ENCODE measurements at places on chromosomes 16 and 17.
A peak's percentile ranks its signal among the peaks of the same experiment; 100 is the strongest.

- peak; percentile 88 for DNase-seq
Measured at GRCh38 chr17:75428543-75429469, 23.3 kb upstream of the GRB2 start.

DNA sequence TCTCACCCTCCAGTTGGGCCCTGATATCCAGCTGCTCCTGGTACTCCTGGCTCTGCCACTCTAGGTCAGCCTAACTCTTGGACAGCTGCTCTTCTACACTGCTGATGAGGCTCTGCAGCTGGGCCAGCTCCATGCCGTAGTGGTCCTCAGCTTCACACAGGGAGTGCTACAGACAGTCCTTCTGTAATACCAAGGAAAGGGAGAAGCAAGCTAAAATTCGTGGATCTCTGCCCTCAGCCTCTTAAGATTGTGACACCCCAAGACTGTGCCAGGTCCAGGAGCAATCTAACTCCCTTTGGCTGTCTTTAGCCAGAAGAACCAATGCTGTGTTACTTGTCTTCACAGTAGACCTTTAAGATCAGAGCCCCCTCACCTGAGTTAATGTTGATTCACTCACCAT, 7.7 kb upstream of the KRT38 start:
- DNase-seq, result no peak

- no peak for DNase-seq
Measured at GRCh38 chr17:61047515-61047914, 352.1 kb upstream of the TBX2 start.

GRCh38 chr17:56810343-56810742, 23.4 kb downstream of the C17orf67 start:
- DNase-seq, result no peak

DNA sequence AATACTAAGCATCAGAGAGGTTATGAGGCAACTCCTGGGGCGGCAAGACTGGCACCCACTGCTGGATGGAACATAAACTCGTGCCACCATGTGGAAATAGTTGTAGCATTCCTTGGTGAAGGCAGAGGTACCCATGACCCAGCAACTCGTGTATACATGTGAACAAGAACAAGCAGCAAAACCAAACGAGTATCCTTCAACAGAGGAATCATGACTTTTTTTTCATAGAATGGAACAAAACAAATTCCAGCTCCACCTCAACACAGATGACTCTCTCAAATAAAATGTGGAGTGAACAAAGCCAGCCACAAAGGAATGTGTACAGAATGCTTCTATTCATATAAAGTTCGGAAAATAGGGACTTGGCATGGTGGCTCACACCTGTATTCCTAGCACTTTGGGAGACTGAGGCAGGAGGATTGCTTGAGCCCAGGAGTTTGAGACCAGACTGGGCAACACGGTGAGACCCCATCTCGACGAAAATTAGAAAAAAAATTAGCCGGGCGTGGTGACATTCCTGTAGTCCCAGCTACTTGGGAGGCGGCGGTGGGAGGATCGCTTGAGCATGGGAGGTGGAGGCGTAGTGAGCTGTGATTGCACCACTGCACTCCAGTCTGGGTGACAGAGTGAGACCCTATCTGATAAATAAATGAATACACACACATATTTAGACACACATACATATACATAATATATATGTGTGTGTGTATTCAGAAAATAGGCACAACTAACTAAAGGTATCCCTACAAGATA, 35.3 kb downstream of the B9D1 start:
- DNase-seq, result no peak

DNA sequence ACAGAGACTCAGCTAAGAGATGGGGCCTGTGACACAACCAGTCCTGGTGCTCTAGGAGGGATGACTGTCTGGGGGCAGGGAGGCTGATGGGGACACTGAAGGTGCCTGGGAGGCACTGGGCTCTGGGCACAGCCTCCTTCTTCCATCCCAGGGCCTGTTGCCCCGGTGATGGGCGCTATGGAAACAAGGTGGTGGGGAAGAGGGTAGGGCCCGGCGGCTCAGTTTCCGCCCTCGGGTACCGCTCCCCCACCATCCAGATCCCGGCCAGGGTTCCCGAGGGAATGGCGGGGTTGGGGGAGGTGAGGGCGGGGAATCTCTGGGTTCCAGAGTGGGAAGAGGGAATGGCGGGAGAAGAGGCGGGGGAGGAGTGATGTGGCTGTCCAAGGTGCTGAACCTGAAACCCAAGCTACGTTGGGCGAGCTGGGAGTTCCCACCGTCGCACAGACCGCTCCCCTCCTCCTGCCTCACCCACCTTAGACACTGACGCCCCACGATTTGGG, 981 bp downstream of the KCNH4 start:
- no peak for DNase-seq

- DNase-seq, result no peak
Measured at GRCh38 chr17:50637829-50638605, 3.3 kb downstream of the ABCC3 start.

DNA sequence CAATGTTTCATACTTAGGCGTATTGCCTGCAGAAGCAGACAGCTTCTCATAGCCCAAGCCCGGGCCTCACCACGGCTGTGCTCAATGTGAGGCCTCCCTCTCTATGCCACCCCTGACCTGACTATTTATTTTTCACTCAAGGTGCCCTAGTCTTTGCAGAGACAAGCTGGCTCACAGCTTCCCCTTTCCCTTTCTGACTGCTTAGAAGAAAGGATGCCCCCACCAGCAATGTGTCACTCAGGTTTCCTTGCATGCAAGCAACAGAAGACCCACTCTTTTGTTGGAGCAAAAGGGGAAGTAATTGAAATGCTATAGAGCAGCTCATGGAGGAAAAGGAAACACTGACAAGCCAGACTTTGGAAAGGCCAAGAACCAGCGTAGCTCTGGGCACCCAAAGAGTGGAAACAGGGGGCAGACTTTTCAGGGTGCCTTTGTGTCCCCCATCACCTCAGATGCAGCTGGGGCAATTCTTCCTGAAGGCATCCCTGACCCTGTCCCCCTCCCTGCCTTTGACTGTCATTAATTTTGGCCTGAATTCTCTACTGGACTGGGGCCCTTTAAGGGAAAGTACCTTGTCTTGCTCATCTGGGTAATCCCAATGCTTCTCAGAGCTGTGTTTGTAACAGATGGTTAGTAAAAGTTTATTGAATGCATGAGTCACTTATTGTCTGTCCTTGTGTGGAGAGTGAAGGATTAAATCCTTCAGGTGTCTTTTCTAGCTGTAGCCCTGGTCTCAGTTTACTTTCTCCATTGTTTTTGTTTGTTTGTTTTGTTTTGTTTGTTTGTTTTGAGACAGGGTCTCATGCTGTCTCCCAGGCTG, 17.8 kb downstream of the RGS9 start:
- peak; percentile 94 for DNase-seq

- DNase-seq, result no peak
Measured at GRCh38 chr17:64004903-64005733, 7.0 kb downstream of the PRR29 start.

DNA sequence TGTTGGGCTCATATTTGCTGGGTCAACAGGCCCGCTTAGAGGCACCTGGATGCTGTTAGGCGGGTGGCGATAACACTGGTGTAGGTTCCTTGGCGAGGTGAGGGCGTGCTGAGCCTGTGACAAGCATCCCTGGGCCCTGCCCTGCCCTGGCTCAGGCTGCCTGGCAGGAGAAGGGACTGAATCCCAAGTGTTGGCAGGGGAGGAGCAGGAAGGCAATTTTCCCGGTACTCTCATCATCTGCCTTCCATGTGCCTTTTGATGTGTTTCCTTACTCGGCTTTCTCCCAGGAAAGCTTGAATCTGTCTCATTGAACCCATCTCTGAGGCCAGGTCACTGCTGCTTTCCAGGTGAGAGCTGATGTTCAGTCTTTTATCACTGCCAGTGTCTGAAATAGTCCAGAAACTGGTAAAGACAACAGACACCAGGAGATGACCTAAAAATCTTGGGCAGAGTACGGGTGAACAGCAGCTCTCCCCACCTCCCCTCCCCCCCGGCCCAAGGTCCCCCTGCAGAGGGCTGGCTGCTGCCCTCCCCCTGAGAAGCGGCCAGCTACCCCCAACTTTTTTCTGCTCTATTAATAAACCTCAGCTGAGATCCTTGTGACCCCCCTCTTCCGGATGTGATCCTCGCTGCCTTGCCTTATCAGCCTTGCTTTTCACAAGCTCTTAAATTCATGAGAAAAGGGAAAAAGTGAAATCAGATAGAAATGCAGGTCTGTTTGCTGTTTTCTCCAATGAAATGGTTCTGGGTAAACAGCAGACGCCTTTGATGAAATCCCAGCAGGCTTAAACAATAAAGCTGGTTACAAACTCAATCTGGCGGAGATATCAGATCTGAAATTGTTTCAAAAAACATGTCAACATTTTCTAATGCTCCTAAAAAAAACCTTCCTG, 29.0 kb downstream of the RTN4RL1 start:
- no peak for DNase-seq

DNA sequence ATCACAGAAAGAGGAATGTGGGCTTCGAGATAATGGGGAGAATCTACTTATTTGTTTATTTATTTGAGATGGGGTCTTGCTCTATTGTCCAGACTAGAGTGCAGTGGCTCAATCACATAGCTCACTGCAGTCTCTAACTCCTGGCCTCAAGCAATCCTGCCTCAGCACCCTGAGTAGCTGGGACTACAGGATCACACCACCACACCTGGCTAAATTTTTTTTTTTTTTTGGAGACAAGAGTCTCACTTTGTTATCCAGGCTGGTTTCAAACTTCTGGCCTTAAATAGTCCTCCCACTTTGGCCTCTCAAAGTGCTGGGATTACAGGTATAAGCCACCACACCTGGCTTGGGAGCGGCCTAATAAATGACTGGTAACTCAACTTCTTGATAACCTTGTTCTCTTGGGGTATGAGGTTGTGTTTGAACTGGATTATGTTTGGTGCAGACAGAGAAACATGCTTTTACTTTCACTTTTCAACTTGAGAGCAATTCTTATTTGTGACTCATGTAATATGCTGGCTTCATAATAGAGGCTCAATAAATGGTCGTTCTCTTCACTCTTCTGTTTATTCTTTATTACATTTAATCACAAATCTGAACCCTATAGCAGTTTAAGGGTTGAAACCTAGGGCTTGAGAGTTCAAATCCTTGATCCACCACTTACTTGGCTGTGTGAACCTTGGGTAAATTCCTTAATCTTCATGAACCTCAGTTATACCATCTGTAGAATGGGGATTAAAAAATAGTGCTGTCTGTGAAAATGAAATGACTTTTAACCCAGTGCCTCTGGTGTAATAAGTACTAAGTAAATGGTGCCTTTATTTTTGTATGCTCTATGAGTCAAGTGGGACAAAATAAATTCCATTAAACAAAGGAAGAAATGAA, 129.1 kb upstream of the HS3ST2 start:
- DNase-seq, result no peak

- DNase-seq, result peak; percentile 90
Measured at GRCh38 chr17:7234083-7234951, at the start of gene DVL2. Gene DVL2 (minus strand): TSS chr17:7234517. CDS start chr17:7234262, 255 bp downstream.

GRCh38 chr16:2717383-2718263, 2.4 kb downstream of the PRSS27 start:
- DNase-seq, result no peak

DNA sequence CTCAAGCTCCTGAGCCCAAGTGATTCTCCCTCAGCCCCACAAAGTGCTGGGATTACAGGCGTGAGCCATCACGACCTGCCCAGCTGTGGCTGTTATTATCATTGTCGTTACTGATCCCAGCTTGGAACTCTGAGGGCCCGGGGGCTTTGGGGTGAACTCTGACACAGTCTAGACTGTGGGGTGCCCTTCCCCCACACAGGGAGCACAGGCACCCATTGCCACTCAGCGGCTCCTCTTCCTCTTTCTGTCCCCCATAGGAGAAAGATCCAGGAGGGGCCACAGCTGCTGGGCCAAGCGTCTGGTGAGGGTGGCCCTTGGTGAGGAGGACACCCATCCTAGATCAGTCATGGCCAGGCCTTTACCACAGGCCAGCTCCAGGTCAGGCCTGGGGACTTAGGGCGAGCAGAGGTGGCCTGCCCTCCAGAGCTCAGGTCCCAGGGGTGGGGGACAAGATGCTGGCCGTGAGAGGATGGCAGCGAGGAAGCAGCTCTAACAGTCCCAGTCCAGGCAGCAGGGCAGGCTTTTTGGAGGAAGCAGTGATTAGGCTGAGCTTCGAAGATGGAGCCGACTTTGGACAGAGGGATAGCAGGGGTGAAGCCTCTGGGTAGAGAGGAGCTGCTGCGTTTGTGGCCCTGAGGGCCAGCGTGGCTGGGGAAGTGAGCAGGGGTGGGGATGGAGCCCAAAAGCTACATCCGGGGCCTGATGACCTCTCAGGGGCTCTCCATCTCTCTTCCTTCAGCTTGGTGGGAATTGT, 24.7 kb downstream of the TMEM235 start:
- peak; percentile 57 for DNase-seq

GRCh38 chr17:78343543-78344201, 16.2 kb downstream of the SOCS3 start:
- peak; percentile 44 for DNase-seq

Data from MV-4-11 (cell line).